NCI-H748 treated with DMSO at 0.1 percent for 48 hours (cell line): ENCODE measurements at places on chromosomes 12 and 14.

DNA sequence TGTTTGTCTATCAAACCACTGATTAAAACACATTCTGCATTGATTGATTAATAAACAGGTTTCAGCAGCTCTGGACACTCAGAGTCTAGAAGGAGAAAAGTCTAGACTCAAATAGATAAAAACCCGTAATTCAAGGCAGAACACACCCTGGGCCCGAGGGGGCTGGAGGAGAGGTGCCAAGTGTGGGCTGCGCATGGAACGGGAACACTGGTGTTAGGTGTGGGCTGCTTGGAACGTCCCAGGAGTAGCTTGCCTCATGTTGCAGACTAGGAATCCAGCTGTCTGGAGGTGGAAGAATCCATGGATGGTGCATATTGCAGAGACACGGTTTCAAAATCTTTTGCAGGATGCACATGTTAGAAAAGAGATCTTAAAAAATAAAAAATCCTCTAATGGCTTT, 223.0 kb downstream of the APAF1 start:
- DNase-seq, result no peak

DNA sequence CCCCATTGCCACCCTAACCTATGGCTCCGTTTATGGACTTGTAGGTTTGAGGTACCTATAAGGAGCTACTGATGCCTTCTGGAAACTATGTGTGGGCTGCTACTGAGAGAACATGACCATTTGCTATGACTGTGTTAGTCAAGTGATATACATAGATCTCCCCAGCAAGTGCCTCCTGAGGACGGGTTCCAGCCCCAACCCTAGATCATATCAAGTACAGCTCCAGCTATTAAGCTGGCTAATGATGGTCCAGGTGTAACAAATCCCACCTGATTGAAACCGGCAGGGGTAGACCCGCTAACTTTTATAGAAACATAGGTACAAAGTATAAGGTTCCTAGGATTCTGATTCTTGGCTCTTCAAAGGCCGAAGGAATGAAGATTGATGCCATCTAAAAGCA, 23.7 kb downstream of the NINJ2 start:
- no peak for DNase-seq

GRCh38 chr12:122888232-122888752, 7.6 kb downstream of the VPS37B start:
- DNase-seq, result peak; percentile 31

- no peak for DNase-seq
These were observed 165.2 kb downstream of the VRK1 start for GRCh38 chr14:96962337-96962736.

DNA sequence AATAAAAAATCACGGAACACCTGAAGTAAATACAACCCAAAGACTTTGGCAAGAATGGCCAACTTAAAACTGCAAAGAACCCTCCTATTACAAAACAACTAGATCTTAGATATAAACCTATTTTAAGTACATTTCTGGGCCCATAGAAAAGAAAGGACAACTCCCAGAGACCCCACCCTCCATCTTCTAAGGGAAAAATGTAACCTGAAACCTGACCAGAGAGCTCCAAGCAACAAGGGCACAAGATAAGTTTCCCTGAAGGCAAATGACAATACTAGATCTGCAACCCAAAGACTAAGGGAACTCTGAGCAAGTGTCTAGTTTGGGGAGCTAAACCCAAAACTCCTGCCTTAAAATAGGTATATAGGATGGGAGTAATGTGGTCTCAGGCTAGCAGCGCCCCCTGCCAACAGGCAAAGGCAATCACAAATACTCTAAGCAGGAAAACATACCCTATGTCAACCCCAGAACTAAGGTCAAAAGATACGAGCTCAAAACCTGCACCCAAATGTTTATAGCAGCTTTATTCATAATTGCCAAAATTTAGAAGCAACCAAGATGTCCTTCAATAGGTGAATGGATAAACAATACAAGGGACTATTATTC, 218.9 kb downstream of the ITPR2 start:
- DNase-seq, result peak; percentile 12

GRCh38 chr12:110371408-110372055, 32.0 kb downstream of the ANAPC7 start:
- DNase-seq, result no peak
